Activated CD8-positive, alpha-beta memory T cell treated with anti-CD3 and anti-CD28 coated beads, Interleukin-2, amount 10 ng/mL, durations not matched to agents 7 days and 5 days (primary cell): ENCODE measurements at places on chromosomes 7 and 10. TPM values are rescaled to one million over a fixed set of nuclear protein-coding genes. Genes with fewer than 3 reads are reported as not detected.

The ACSM6 gene
- not detected for total RNA-seq

- peaks cover 18% of the 10 kb centered on the region for H3K27me3 ChIP-seq
- no peak overlapping the region for H3K27ac ChIP-seq
- peaks cover 11% of the 10 kb centered on the region for H3K4me1 ChIP-seq
- peak; percentile 43 for DNase-seq
Measured at GRCh38 chr7:87627634-87627994, 584 bp upstream of the RUNDC3B start.

The DNAJC12 gene
- total RNA-seq, result 8.8 TPM

The TRUB1 gene
- total RNA-seq, result 22.6 TPM

DNA sequence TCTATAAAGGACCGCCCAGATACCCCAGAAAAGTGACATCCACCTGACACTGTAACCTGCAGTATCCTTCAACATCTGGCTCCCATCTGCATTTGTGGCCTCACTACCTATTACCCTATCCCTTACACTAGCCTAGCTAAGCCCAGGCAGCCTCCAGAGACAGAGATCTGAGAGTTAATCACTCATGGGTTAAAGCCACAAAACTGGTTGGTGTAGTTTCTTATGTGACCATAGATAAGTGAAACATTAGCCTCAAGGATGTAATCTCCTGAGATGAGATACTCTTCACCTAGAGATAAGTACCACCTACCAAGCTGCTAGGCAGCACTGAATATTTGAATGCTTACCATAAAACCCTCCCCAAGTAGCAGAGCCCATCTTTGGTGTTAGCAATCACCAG is 35.4 kb downstream of the CTTNBP2 start:
- no peaks in the 10 kb centered on the region for H3K4me1 ChIP-seq
- no peaks in the 10 kb centered on the region for H3K27me3 ChIP-seq
- H3K4me3 ChIP-seq, result no peak overlapping the region

- no peaks in the 10 kb centered on the region for H3K27me3 ChIP-seq
- no peak for DNase-seq
- no peaks in the 10 kb centered on the region for H3K4me1 ChIP-seq
- H3K27ac ChIP-seq, result no peak overlapping the region
- no peaks in the 10 kb centered on the region for H3K36me3 ChIP-seq
Measured at GRCh38 chr10:132247943-132248342, 59.8 kb downstream of the STK32C start.

The SNX13 gene
- total RNA-seq, result 19.5 TPM

GRCh38 chr10:90969947-90970673 is 49.2 kb upstream of the ANKRD1 start:
- H3K4me3 ChIP-seq, result no peak overlapping the region
- no peak for DNase-seq
- no peak overlapping the region for H3K27ac ChIP-seq
- peaks cover 30% of the 10 kb centered on the region for H3K27me3 ChIP-seq
- H3K36me3 ChIP-seq, result no peaks in the 10 kb centered on the region
- H3K4me1 ChIP-seq, result no peaks in the 10 kb centered on the region

DNA sequence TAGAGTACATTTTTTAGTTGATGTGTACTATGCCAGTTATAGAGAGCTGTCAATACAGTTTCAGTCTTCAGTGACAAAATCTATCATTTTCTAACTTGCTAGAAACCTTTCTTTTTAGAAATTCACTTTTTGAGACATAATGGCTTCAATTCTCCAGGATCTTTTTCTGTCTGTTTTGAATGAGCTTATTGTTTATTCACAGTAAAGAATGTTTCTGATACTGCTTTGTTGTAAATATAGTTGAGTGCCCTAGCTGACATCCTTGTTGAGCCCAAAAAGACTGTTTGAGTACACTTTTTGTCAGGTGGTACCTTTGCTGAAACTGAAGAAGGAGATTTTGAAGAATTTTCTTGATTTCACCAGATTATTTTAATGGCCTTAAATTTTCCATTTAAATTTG is 139.9 kb downstream of the PPP1R9A start:
- H3K36me3 ChIP-seq, result no peaks in the 10 kb centered on the region
- no peaks in the 10 kb centered on the region for H3K27me3 ChIP-seq
- H3K27ac ChIP-seq, result no peak overlapping the region
- no peak overlapping the region for H3K4me3 ChIP-seq
- no peaks in the 10 kb centered on the region for H3K4me1 ChIP-seq
- DNase-seq, result no peak

DNA sequence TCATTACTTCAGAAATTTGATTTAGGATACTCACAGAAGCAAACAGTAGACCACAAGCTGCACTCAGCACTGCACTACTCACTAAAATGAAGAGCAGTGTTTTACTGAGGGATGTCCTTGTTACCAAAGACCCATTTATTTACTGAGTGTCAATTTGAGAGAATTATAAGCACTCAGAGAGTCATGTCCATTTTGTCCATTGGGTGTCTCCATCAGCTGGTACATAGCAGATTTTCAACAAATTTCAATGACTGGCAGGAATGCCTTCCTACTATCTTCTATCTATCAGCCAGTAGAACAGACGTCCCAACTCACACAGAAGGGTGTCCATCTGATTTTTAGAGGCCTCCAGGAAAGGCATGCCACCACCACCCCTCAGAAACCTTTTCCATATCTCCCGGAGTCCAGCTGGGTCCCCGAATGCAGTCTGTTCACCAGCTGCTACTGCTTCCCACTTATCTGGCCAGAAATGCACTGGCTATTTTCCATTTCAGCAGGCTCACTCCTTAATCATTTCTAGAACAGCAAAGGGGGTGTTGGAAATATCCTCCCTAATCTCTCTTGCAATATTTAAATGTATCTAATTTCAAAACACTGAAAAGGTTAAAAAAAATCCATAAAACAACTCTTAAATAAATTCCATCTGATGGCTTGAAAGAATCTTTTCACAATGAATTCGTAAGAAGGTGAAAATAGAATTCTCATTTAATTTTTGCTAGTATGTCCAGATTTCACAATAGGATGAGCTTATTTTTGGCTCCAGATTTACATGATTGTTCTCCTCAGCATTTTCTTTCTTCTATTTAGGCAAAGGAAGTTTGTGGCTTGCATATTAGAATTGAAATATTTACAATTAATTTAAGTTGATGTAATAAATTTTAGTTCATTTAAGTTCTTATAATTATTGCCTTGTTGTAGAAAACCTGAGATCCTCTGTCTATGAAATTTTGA is 1164.0 kb upstream of the CELF2 start:
- no peaks in the 10 kb centered on the region for H3K27me3 ChIP-seq
- H3K4me1 ChIP-seq, result no peaks in the 10 kb centered on the region

DNA sequence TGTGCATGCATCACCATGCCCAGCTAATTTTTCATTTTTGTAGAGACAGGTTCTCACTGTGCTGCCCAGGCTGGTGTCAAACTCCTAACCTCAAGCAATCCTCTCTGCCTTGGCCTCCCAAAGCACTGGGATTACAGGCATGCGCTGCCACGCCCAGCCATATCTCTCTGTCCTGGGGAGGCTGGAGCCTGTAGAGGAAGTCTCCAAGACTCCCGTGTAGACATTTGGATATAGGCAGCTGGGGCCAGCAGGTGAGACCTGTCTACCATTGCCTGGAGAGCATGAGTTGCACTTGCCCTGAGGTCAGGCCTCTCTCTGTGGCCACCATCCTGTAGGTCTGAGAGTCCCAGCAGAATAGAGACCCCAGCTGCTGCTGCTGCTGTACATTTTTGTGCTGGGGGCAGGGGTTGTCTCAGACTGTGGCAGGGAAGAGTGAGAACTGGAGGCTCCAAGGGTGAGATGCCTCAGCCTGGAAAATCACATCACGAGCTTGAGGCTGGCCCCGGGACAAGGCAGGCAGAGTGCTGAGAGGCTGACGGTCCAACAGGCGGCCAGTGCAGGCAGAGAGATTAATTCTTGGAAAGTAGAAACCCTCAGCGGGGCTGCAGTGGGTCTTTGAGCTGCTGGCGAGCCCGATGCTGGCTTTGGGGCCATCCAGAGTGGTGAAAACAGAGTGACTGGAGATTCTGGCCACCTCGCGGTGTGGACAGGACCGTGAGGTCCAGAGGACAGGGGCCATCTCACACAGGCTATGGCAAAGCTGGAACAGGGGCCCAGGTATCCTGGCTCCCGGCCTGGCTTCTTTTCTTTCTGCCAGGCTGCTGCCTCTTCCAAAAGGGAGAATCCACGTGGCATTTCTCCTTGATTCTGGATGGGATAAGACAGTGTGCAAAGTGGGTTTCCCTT is 60.9 kb downstream of the TMEM270 start:
- H3K36me3 ChIP-seq, result no peaks in the 10 kb centered on the region
- H3K4me3 ChIP-seq, result no peak overlapping the region
- H3K27ac ChIP-seq, result no peak overlapping the region
- H3K27me3 ChIP-seq, result peaks cover 20% of the 10 kb centered on the region
- no peaks in the 10 kb centered on the region for H3K4me1 ChIP-seq

DNA sequence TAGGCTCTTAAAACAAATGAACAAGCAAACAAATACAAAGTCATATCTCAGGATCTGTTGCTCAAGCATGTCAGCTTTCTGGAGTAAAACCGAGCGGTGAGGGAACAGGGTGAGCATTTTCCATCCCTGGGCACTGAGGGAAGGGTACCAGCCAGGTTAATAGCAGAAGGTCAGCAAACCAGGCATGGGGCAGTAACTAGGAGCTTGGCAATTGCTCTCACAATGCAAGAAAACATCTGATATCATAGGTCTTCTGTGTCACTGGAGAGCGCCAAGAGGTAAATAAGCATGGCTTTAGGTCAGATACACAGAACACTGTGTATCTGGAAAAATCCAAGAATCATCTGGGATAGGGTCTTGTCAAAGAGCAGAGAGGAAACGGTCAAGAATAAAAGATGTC is 521.7 kb upstream of the AUTS2 start:
- H3K27ac ChIP-seq, result no peak overlapping the region
- no peaks in the 10 kb centered on the region for H3K27me3 ChIP-seq
- H3K36me3 ChIP-seq, result no peaks in the 10 kb centered on the region
- H3K4me1 ChIP-seq, result no peaks in the 10 kb centered on the region
- no peak for DNase-seq

DNA sequence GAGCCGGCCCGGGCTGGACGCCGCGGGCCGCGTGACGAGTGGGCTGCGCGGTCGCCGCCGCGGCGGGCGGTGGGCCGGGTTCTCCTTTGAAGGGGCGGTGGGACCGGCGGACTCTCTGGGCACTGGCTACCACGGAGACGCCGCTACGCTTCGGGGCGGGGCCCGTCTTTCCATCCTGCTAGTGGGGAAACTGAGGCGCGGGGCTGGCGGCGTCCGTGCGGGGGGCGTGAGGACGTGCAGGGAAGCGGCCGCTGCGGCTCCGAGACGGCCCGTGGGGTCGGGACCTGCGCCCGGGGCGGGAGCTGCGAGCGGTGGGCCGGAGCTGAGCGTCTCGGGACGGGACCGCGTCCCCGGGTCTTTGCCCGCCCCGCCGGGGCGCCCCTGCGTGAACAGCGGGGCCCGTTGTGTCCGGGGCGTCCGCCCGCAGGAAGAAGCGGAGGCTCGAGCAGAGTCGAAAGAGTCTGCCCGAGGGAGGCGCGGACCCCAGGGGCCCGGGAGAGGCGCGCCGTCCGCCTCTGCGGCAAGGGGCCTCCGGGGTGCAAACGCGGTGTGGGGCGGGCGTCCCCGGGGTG is 548 bp upstream of the BNIP3 start:
- H3K27ac ChIP-seq, result peak overlapping the region; percentile 57
- H3K36me3 ChIP-seq, result peaks cover 19% of the 10 kb centered on the region
- peak overlapping the region; percentile 89 for H3K4me3 ChIP-seq
- H3K27me3 ChIP-seq, result peaks cover 29% of the 10 kb centered on the region

GRCh38 chr7:149811221-149811620 is 27.0 kb upstream of the ZNF862 start:
- H3K4me3 ChIP-seq, result no peak overlapping the region
- no peaks in the 10 kb centered on the region for H3K36me3 ChIP-seq
- no peaks in the 10 kb centered on the region for H3K4me1 ChIP-seq
- H3K27ac ChIP-seq, result no peak overlapping the region

GRCh38 chr10:92014620-92015019 is 91.0 kb downstream of the BTAF1 start:
- H3K27me3 ChIP-seq, result no peaks in the 10 kb centered on the region
- H3K27ac ChIP-seq, result no peak overlapping the region
- no peak for DNase-seq
- peaks cover 13% of the 10 kb centered on the region for H3K4me1 ChIP-seq
- H3K36me3 ChIP-seq, result peaks cover 56% of the 10 kb centered on the region
